ENCODE measurements at places on chromosomes 5 and 9.

- peak; percentile 88 for DNase-seq
Observed at GRCh38 chr5:83721953-83722901, 1.6 kb upstream of the HAPLN1 start.

- no peak for DNase-seq
Observed at GRCh38 chr5:79756076-79756475, 66.4 kb downstream of the CMYA5 start.

GRCh38 chr5:99059685-99060084, 130.9 kb upstream of the CHD1 start:
- no peak for DNase-seq

DNA sequence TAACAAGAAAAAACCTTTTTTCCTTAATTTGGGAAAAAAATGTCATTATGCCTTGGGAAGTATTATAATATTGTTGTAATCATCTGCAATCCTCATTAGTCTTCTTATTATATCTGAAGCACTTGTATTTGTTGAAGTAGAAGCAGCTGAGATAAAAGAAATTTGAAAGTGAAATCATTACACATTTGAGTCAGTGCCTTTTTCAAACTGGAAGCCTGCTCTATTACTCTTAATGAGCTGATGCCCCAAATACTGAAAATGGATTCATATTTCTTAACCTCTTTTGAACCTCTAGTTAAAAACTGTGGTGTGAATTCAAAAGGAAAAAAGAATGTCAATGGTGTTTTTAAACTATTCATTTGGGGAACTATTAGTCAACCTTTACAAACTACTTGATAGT, 1027.7 kb downstream of the NR2F1-AS1 start:
- DNase-seq, result no peak

DNA sequence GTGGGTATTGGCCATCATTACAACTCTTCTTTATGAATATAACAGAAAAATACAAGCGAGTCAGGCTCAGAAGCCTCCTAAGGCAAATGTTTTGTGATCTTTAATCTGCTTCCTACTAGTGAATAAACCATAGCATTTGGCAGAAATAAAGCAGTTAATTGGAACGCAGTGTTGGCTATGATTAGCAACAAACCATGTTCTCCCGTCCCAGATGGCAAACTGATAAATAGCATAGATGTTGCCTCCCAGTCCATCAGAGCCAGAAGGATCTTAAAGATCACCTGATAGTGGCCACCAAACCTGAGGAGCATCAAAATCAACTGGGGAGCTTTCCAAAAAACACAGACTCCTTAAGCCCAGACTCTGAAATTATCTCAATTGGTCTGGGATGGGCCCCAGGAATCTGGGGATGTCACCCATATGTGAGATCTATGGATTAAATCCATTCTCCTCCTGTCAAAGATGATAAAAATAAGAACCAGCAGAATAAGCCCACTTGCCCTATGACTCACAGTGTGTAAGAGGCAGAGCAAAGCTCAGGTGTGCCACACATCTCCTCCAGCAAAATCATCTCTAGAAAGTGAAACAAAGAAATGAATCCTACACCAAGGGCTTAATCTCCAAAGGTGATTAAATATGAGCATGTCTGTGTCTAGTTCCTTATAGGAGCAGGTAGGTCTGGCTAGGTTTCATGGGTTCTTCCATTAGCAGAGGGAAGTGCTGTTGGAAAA, 50.3 kb downstream of the APBA1 start:
- no peak for DNase-seq

GRCh38 chr5:34034534-34035327, 8.3 kb downstream of the C1QTNF3 start:
- DNase-seq, result no peak

- no peak for DNase-seq
Observed at GRCh38 chr5:168620807-168621206, 41.6 kb upstream of the PANK3 start.

DNA sequence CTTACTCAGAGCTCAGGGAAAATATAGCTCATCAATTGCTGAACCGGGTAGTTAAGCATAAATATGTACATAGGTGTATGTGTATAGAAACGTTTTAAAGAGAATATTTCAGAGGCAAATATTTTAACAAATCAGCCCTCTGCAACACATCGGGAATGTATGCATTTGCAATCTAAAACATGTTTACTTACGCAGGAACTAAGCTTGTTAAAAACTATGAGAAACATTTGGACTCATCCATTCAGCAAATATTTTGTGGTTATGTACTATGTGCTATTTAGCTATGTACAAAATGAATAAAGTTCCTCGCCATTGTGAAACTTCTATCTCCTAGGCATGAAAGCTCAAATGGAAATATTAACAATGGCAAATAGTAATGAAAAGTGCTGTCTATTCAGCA, 469.9 kb downstream of the ARHGEF28 start:
- DNase-seq, result no peak

DNA sequence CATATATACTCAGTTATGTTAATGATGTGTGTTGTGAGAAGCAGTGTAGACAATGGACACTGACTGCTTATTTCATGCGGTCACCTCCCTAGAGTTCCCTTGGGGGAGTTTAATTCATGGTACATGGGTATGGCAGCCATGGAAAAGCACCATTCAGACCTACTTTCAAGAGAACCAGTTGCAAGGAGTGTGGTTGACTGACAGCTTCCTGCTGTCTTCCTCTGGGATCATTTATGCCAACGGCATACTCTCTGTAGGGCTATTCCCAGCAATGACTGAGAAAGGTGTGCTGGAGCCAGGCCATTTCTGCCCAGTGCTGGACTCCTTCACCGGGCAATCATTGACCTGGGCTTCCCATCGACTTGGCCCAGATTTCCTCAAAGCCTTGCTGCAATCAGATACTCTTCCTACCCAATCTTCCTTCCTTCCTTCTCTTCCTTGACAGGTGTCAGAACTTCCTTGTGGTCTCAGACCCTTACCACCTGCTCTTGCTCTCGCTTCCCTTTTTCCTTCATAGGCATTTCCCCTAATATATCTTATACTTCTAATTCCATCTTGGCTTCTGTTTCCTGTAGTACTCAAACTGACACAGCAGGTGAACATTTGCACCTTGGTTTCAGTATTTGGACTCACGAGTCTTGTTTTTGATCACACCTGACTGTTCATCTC, 3.4 kb upstream of the CLINT1 start:
- no peak for DNase-seq

DNA sequence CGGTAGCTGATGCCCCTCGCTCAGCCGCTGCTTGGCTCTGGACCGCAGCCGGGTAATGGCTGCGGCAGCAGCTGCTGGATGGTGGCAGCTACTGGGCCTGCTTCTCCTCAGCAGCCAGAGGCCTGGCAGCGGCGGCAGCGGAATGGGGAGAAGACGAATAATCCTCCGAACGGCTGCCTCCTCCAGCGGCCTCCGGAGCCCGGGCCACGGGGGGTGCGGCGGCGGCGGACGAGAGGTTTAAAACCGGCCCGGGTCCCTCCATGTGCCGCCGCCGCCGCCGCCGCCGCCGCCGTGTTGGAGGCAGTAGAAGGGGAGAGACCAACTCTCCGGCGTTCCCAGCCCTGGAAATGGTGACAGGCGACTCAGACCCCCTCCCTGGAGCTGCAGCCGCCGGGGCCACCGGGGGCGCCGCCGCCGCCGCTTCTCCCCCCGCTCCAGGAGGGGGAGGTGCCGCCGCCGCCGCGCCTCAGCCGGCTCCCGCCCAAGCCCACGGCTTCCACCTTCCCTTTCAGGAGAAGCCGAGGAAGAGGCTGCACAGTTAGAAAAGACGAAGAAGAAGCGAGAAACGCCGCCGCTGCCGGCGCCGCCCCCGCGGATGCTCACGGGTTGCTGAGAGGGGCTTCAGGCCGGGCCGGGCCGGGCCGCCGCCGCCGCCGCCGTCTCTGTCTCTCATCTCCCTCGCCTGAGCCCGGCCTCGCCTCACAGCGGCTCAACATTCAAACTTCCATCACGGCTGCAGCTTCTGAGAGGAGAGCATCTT, 118.4 kb upstream of the PRSS3 start:
- no peak for DNase-seq

DNA sequence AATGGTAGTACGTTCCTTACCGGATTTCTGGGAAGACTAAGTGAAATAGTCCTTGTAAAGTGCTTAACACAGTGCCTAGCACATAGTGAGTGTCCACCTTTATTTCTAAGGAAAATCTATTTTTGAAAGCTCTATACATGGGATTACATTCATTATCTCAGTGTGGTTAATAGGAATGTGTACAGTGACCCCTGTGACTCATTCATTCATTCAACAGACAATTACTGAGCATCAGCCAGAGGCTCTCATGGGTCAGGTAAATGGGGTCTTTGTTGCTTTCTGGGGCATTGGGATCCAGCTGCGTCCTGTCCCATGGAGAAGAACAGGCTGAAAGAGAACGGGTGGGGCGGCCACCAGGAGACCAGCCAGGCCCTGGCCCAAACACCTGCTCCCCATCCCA, 226.2 kb upstream of the TBC1D2 start:
- no peak for DNase-seq

DNA sequence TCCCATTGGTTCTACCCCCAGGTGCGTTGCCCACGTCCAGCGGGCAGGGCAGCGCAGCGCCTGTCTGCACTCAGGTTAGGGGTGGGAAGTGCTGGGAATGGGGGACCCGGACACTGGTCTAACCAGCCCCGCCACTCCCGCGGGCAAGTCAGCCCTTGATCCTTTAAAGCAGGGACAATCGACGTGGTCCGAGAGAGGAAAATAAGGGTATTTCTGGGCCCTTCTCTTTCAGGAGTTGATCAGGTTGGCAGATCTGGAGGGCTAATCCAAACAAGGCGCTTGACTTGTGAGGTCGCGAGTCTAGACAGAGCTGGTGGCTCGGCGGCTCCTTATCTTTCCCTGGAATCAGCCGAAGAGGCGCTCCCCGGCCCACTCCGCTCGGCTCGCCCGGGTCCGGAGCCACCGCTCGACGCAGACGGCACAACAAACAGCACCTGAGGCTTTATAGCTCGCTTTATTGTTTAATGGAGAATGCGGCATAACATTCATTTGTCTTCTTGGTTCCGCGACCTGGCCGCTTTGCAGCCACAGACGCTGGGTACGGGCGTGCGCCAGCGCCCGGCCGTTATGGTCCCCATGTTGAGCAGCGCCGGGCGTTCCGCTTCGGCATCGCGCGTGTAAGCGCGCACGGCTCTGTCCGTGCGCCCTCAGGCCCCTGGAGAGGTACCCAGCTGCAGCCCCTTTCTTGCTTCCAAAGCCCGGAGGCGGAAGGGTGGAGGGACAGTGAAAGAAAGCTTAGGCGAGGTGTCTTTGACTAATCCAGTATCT, 15.8 kb downstream of the ISL1 start:
- DNase-seq, result no peak

GRCh38 chr5:173268750-173269432, 33.9 kb upstream of the NKX2-5 start:
- DNase-seq, result no peak

DNA sequence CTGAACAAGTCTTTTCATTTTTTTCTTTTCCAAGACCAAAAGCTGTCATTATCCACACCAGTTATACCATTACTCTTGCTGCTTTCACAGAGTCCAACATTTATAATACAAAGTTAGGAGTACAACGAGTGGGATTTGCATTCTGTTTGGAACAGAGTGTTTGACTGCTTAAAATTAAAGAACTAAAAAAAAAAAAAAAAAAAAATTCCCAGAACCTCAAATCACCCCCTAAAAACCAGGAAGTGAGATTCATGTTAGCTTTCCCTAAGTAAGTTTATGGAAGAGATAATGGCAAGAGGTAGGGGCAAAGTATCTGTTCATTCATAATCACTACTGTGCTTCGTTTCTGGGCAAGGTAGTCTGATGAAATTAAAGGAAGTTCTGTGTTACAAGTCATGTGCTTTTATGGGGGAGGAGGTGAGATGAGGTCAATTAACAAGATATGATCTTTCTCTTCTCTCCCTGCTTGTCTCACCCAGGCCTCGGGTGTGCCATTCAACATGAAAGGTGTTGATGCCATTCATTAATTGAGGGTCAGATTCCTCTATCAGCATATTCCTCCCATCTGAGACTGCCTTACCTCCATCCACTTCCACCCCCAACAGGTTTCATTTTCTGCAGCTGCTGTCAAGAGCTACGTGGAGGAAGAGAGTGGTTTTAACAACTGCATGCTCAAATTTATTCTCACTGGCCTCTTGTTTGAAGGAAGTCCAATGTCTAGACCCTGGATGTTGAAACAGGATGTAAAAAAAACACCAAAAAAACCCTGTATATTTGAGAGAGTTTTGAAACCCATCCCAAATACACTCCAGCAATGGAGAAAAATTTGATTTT, 58.1 kb downstream of the MARCHF3 start:
- no peak for DNase-seq

DNA sequence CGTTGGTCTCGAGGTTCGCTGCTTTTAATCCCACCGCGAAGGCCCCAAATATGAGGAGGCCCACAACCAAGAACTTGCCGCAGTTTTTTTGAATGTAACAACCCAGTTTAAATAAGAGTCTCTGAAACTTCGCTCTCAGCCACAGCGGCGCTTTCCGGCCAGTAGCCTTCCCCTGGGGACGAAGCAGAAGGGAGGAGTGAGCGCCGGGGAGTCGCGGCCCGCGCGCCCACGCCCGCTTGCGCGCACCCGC, 10.4 kb downstream of the PTCH1 start:
- no peak for DNase-seq

DNA sequence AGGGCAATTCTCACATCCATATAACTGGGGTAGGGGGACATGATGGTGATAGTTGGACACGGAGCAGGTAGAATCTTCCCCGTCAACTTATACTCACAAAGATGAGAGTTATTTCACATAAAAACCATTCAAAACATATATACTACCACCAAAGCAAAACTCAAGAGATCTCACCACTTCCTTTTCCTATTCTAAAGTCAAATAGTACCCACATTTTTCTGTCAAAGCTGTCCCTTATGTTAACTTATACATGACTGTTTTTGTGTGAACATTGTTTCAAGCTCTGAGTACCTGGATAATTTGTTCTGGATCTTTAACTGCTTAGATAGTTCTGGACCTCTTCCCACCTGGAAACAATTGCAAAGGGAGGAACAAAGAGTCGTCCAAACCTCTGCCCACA, 95.5 kb upstream of the MAN2A1 start:
- DNase-seq, result no peak

GRCh38 chr9:131747352-131747751, 7.5 kb upstream of the RAPGEF1 start:
- no peak for DNase-seq

DNA sequence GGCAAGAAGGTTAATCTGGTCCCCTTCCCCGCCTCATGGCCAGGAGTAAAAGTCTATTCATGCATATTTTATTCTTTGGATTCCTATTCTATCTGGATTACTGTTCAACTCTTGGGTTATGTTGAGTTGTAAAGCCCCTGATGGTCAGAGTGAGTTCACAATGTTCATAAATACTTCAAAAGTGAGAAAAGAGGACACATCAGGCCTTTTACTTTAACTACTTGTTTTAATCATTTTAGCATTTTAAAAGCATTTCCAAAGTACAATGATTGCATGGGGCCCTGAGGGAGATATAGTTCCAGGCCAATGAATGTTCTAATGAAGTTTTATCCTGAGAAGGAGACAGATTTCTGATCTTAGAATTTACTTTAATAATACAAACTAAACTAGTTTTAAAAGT, 93.9 kb downstream of the BOD1 start:
- no peak for DNase-seq

GRCh38 chr5:157857816-157858526, 974 bp downstream of the CLINT1 start:
- no peak for DNase-seq

- DNase-seq, result no peak
Observed at GRCh38 chr5:161312882-161313281, 233.6 kb downstream of the GABRB2 start.

GRCh38 chr9:85647571-85647970, 94.2 kb downstream of the AGTPBP1 start:
- DNase-seq, result no peak

GRCh38 chr5:137336565-137337120, 162.5 kb downstream of the SPOCK1 start:
- no peak for DNase-seq

GRCh38 chr5:65822710-65823109, 100.7 kb downstream of the NLN start:
- no peak for DNase-seq

- DNase-seq, result no peak
Observed at GRCh38 chr9:37364751-37365360, 57.6 kb upstream of the GRHPR start.

All from ascending aorta (tissue), 2 donors.